Testis (tissue), 5 donors: ENCODE measurements at places on chromosomes 2 and 18. TPM values are rescaled to one million over a fixed set of nuclear protein-coding genes. Genes with fewer than 3 reads are reported as not detected.

DNA sequence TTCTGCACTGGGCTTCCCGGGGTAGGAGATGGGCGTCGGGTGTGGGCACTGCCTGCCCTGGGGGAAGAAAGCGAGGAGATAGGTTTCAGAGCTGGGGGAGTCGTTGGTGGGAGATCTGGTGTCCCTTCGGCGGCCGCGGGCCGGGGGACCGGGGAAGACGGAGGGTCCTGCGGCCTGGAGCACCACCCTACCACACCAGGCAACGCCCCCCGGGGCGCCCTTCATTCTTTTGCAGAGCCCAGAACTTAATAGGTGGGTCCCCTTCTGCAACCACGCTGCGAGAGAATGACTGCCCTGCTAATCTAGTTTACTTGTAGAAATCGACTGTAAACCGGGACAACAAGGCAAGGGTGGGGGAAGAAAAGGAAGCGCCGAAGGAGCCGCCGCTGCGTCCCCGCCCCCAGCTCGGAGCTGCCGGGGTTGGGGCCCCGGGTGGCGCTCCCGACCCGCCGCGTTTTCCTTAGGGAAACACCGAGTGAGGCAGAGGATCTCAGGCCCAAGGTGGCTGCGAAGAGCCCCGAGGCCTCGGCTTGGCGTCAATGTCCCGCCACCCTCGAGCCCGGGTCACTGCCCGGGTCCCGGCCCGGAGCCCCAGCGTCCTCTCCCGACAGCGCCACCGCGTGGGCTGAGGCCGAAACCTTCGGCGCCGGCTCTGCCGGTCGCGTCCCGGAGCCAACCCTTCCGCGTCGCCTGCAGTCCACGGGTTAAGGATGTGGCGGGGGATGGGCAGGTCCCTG is 5.4 kb upstream of the SATB2 start:
- H3K27ac ChIP-seq: no peak overlapping the region
- peaks cover 12% of the 10 kb centered on the region for H3K4me1 ChIP-seq
- peaks cover 3% of the 10 kb centered on the region for H3K27me3 ChIP-seq
- peak; percentile 79 for DNase-seq
- H3K36me3 ChIP-seq: no peaks in the 10 kb centered on the region
- peak overlapping the region; percentile 46 for H3K4me3 ChIP-seq

DNA sequence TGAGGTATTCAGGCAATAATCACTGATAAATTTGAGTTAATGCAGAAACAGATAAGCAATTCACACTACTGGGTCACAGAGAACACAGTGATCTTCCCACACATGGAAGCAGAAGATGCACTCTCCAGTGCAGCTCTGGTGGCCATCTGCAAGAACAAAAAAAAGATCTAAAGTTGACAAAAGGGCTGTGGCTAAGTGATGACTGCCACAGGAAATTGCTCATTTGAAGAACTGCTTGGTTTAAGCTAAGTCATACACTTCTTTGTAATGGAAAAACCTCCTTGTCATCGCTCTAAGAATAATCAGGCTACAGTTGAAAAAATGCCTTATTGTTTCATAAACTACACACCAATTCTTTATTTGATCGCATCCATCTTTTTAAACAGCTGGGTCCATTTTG is 115.1 kb downstream of the DTNB start:
- no peak overlapping the region for H3K4me3 ChIP-seq
- no peak overlapping the region for H3K27ac ChIP-seq
- no peak for DNase-seq

DNA sequence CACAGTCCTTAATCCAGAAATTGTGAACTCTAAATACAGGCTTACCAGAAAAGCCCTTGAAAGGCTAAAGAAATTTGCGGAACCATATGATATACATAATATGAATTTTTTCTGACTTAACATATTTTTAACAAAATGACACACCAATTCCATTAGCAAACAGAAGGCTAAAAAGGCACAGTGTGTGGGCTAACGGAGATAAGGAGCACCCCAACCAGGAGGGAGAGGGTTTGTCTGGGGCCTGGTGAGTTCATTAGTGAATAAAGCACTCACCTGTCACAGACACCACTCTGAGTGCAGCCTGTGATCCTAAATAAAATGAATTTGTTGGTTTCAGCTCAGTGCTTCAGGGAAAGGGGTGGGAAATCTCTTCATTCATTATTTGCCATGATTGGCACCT is 2.7 kb upstream of the FECH start:
- no peaks in the 10 kb centered on the region for H3K36me3 ChIP-seq
- H3K27ac ChIP-seq: no peak overlapping the region
- DNase-seq: no peak

GRCh38 chr2:62177392-62178049 is 18.4 kb upstream of the B3GNT2 start:
- DNase-seq: no peak
- H3K27ac ChIP-seq: no peak overlapping the region
- no peak overlapping the region for H3K4me3 ChIP-seq
- H3K4me1 ChIP-seq: no peaks in the 10 kb centered on the region
- no peaks in the 10 kb centered on the region for H3K27me3 ChIP-seq
- no peaks in the 10 kb centered on the region for H3K36me3 ChIP-seq

LAMA3 gene
- total RNA-seq: 22.1 TPM

DNA sequence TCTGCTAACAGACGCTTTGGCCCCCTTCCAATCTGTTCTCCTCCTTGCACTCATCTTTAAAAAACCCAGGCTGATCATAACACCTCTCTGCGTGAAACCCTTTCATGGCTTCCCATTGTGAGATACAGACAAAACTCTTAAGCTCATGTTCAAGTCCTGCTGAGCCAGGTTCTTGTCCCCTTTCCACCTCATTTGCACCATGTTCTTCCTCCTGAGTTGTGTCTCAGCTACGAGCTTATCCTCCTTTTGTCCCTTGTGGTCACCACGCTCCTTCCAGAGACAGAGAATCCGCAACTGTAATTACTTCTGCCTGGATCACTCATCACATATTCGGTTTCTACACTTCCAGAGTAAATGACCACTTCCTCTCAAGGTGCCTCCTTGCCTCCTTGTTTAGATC is 238.8 kb downstream of the ACTR3 start:
- no peak overlapping the region for H3K27ac ChIP-seq
- no peak for DNase-seq
- H3K36me3 ChIP-seq: no peaks in the 10 kb centered on the region
- H3K4me3 ChIP-seq: no peak overlapping the region

GRCh38 chr2:101725515-101726192 is 28.1 kb downstream of the MAP4K4 start:
- no peaks in the 10 kb centered on the region for H3K4me1 ChIP-seq
- DNase-seq: no peak
- H3K4me3 ChIP-seq: no peak overlapping the region
- no peak overlapping the region for H3K27ac ChIP-seq

DNA sequence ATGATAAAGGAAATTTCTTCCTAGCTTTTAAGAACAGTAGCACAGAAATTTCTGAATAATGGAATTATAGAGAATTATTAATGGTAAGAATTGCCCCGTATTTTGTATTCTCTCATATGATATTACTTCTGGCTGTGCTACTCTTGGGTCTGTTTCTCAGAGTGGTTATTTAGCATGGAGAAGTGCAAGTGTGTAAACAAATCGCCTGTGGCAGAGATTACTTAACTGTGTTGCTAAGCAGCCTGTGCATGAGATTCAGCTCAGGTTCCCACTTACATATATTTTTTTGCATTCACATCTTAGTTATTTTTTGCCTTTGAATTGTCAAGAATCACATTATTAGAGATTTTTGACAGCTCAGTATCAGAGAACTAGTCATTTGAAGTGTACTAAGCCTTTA is 80.1 kb upstream of the NFATC1 start:
- no peaks in the 10 kb centered on the region for H3K36me3 ChIP-seq
- H3K4me1 ChIP-seq: no peaks in the 10 kb centered on the region
- no peak overlapping the region for H3K4me3 ChIP-seq
- H3K27ac ChIP-seq: no peak overlapping the region

SPHKAP gene
- total RNA-seq: 1.5 TPM

DNA sequence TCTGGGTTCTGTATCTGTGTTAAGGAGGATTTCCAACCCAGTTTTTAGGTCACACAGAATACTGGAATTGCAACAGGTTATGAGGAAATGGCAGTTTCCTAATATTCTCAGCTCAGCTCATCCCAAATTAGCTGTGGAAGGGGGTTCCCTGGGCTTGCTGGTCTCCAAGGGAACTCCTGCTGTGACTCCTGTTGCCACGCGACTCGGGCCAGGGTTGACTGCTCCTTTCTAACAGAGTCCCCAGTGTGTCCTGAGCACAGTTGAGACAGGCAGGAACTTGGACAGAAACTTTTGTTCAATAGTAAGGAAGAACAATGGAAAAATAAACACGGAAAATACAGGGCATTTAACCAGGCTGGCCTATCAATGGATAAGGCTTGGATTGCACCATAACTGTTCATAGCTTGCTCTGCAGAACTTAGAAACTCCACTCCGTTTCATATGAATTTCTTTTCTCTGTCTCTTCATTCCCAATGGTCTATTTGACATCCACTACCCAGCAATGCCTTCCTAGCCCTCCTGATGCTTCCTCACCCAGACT is 3.8 kb upstream of the ROCK2 start:
- H3K36me3 ChIP-seq: no peaks in the 10 kb centered on the region
- H3K27ac ChIP-seq: no peak overlapping the region
- H3K4me3 ChIP-seq: no peak overlapping the region
- peaks cover 5% of the 10 kb centered on the region for H3K4me1 ChIP-seq
- H3K27me3 ChIP-seq: no peaks in the 10 kb centered on the region

DNA sequence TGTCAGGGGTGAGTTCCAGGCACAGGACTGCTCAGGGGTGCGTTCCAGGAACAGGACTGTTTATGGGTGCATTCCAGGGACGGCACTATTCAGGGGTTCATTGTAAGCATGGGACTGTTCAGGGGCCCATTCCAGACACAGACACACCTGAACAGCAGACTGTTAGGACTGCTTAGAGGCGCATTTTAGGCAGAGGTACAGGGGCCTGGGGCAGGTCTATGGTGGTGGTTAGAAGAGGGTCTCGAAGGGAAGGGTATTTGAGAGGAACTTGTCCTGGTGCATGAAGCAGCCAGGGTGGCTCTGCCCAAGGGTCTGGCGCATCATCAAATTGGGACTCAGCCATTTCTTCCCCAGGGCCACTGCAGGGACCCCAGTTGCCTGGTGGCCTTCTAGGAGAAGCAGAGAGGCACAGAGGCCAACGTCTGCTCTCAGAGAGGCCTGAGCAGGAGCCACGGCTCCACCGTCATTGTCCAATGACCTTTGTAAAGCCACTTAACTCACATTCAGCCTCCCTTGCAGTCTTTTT is 14.8 kb upstream of the MLPH start:
- H3K27ac ChIP-seq: no peak overlapping the region
- H3K4me3 ChIP-seq: no peak overlapping the region
- DNase-seq: no peak

DNA sequence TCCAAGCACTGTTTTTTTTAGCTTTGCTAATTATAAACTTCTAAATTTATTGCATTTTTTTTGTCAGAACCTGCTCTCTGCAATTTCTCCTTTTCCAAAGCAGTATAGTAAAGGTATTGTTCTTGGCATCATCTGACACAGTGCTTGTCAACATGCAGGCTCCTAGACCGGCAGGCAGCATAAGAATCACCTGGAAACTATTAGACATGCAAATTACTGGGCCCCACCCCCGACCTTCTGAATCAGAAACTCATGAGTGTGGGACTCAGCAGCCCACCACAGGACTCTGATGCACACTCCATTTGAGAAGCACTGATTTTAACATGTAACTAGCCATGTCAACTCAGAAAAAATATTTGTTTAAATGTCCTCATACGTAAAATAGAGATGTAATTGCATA is 551.1 kb upstream of the CELF4 start:
- no peak overlapping the region for H3K27ac ChIP-seq
- no peak for DNase-seq
- no peaks in the 10 kb centered on the region for H3K36me3 ChIP-seq
- H3K27me3 ChIP-seq: no peaks in the 10 kb centered on the region
- H3K4me3 ChIP-seq: no peak overlapping the region

DNA sequence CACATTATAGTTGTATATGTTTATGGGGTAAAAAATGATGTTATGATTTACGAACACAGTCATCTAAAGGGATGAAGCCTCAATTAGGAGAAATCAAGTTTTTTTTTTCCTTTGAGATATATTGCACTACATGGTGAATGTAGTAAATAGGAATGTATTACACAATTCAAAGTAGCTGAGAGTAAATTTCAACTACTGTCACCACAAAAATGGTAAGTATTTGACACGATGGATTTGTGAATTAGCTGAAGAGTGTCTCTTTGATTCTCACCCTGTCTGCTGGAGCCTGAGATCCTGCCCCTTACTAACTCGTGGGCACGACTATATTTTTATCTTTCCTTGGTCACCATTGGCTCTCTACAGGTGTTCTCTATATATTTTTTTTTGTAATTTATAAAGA is 540.4 kb upstream of the DSEL start:
- H3K4me1 ChIP-seq: no peaks in the 10 kb centered on the region
- no peaks in the 10 kb centered on the region for H3K27me3 ChIP-seq
- H3K36me3 ChIP-seq: no peaks in the 10 kb centered on the region
- H3K27ac ChIP-seq: no peak overlapping the region

DNA sequence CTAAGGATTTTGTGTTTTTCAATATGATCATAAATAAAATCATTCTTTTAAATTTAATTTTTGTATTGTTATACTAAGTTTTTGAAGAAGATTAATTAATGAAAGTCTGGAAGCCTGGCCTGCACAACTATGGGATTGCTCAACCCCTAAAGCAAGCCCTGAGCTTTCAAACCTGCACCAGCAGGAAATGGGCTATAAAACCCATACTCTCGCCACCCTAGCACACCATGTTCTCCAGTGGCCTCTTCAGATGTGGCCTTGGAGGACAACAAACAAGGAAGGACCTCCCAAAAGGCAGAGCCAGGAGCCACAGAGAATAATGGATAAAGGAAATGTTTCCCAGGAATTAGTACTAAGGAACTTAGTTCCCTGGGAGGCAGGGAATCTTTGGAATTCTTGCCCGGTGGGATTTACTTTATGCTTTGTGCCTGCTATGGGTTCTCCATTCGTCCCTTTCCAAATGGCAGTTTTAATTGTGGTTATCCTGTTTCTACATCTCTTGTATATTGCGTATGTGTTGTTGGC is 212.5 kb downstream of the ZFP36L2 start:
- H3K27ac ChIP-seq: no peak overlapping the region
- peaks cover 15% of the 10 kb centered on the region for H3K4me1 ChIP-seq
- no peaks in the 10 kb centered on the region for H3K36me3 ChIP-seq
- H3K27me3 ChIP-seq: no peaks in the 10 kb centered on the region
- DNase-seq: no peak
